Vein endothelial cell (primary cell): ENCODE measurements at places on chromosomes 2 and 18. TPM values are rescaled to one million over a fixed set of nuclear protein-coding genes. Genes with fewer than 3 reads are reported as not detected.

KLHL29 gene
- 7.2 and 8.2 TPM in 2 replicates for total RNA-seq

ACMSD gene
- total RNA-seq = not detected in 2 replicates

B4GALT6 gene
- 11.4 and 17.1 TPM in 2 replicates for total RNA-seq

GNAL gene
- total RNA-seq = under 0.01 and 1.1 TPM in 2 replicates

CYRIA gene
- total RNA-seq = 31.4 and 38.0 TPM in 2 replicates

TCF23 gene
- not detected in 2 replicates for total RNA-seq

CCDC88A gene
- total RNA-seq = 48.3 and 64.3 TPM in 2 replicates

ACTR3 gene
- total RNA-seq = 236 and 352 TPM in 2 replicates

RPRD1A gene
- total RNA-seq = 47.4 and 56.2 TPM in 2 replicates

SPP2 gene
- total RNA-seq = not detected in 2 replicates

ANKRD30B gene
- not detected in 2 replicates for total RNA-seq

ITPRIPL1 gene
- 2.9 and 3.4 TPM in 2 replicates for total RNA-seq

TDRD15 gene
- total RNA-seq = not detected in 2 replicates

SFTPB gene
- not detected in 2 replicates for total RNA-seq

RIT2 gene
- not detected in 2 replicates for total RNA-seq
